ENCODE measurements at places on chromosomes 7 and 10.
A peak's percentile ranks its signal among the peaks of the same experiment; 100 is the strongest.

- no peak for DNase-seq
These were observed 1.6 kb upstream of the COX19 start for GRCh38 chr7:976901-977325.

DNA sequence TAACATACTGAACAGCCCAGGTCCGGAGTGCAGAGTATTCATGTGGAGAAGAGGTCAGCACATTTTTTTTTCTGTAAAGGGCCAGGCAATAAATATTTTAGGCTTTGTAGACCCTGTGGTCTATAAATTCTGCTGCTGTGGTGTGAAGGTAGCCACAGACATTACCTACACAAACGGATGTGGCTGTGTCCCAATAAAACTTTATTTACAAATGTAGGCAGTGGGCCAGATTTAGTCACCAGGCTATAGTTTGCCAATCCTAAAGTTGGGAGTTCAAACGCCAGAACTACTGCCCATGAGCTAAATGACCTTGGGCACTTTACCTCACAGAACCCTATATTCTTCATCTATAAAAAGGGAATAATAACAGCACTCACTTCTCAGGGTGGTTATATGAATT is 13.4 kb downstream of the FAM53B start:
- no peak for DNase-seq

GRCh38 chr10:14476641-14477407 is 146.1 kb upstream of the FRMD4A start:
- DNase-seq, result peak; percentile 15

- DNase-seq, result no peak
These were observed 3.9 kb upstream of the SAR1A start for GRCh38 chr10:70174058-70174741.

GRCh38 chr10:30819341-30820181 is 190.0 kb upstream of the LYZL2 start:
- DNase-seq, result peak; percentile 87

DNA sequence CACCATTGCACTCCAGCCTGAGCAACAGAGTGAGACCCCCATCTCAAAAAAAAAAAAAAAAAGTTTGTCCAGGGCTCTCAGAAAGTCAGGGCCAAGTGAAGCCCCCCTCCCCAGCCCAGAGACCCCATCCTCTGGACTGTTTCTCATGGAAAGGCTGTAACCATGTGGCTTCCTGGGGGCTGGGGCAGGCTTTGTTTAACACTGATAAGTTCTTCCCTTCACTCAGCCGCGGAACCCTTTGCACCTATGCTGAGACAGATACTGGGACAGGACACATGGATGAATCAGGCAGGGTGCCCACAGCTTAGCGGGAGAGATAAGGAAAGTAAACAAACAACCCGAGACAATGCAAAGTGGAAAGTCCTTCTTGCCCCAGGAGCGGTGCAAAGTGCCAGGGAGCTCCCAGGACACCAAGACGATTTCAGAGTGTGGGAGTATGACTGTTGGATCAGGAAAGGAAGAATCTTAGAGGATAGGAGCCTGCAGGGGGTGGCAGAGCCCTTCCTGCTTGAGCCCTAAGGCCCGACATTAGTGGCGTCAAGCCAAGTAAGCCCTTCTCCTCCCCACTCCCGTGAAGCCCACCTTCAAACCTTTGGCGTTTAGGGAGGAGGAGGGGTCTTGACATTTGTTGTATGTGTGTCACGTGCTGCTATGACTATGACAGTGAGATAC is 11.6 kb downstream of the MLXIPL start:
- DNase-seq, result peak; percentile 43

- DNase-seq, result peak; percentile 47
These were observed 268.9 kb upstream of the SEMA3C start for GRCh38 chr7:81187753-81188152.

Data from fibroblast of mammary gland (primary cell).